Fibroblast of villous mesenchyme (primary cell): ENCODE measurements at places on chromosomes 2 and 18. TPM values are rescaled to one million over a fixed set of nuclear protein-coding genes. Genes with fewer than 3 reads are reported as not detected.

- DNase-seq = peak; percentile 22
These were observed 15.9 kb downstream of the GTF3C3 start for GRCh38 chr2:196783431-196784094.

- DNase-seq = no peak
These were observed 8.9 kb upstream of the SATB2 start for GRCh38 chr2:199466692-199467065.

ANTXR1 gene
- 188 and 206 TPM in 2 replicates for total RNA-seq

GRCh38 chr2:18479947-18480369 is 80.5 kb downstream of the RDH14 start:
- no peak for DNase-seq

GRCh38 chr2:235371018-235371417 is 122.8 kb upstream of the AGAP1 start:
- no peak for DNase-seq

METTL21A gene
- 8.4 and 13.0 TPM in 2 replicates for total RNA-seq

DNA sequence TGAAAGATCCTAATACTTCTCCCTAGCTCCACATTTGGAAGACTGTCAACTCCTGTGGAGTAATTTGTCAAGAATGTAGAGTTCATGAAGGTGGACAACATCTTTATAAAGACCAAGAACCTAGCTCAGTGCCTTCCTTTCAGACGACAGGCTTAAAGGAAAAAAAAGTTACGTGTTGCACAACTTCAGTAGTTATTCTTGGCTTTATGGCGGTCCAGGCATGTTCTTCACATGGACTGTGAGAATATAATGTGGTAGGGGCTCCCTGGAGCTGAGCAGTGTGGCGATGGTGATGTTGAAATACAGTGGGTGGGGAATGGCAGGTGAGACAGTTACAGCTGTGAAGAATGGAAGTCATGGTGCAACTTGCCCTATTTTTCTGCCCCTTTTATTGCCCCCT is 3.9 kb downstream of the TAF1B start:
- DNase-seq = peak; percentile 53

- DNase-seq = peak; percentile 99
These were observed 16.5 kb downstream of the TWIST2 start for GRCh38 chr2:238864207-238865014.

FAM161A gene
- total RNA-seq = 1.9 and 2.2 TPM in 2 replicates

KIAA1328 gene
- total RNA-seq = 6.0 and 7.7 TPM in 2 replicates

GRCh38 chr18:74316257-74317170 is 875 bp downstream of the C18orf63 start:
- peak; percentile 84 for DNase-seq

DNA sequence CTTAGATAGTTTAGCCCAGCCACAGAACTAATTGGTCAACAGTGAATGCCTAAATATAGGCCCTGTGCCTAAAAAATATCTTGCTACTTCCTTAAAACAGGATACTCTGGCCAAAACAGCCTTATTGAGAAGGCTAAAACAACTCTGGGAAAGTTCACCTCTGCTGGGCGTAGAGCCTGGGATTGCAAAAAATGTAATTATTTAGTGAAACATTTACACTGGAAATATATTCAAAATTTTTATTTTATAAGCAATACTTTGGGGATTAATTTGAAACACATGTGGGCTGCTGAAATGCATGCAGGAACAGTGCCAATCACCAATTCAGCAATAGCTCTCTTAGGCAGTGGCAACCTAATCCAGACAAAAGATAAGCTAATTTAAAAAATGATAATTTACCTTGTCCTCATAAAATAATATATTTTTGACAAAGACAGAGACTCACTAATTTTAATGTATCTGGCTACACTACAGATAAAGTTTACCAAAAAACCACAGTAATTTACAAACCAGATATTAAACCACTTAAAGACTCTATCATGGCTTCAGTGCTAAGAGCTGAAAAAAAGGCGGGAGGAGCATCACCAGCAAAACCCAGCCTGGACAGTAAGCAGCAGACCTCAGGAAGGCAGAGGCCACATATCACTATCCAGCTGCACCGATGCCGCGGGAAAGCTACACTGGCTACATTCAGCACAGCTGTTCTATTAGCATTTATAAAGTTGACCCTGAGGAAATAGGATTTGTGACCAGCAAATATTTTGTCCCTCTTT is 18.5 kb downstream of the TRAK2 start:
- DNase-seq = peak; percentile 63

GRCh38 chr18:28040211-28040610 is 136.7 kb downstream of the CDH2 start:
- DNase-seq = no peak

OTOF gene
- under 0.01 TPM in 2 replicates for total RNA-seq

GRCh38 chr2:238801791-238802190 is 46.1 kb upstream of the TWIST2 start:
- DNase-seq = no peak

MREG gene
- 1.3 and 4.3 TPM in 2 replicates for total RNA-seq

- DNase-seq = no peak
These were observed 38.4 kb upstream of the APCDD1 start for GRCh38 chr18:10416065-10416464.
